NCI-H2107 (cell line): ENCODE measurements at places on chromosomes 5 and 9.

GRCh38 chr9:109117856-109118807 lies 1.6 kb downstream of the TMEM245 start:
- no peak for DNase-seq

DNA sequence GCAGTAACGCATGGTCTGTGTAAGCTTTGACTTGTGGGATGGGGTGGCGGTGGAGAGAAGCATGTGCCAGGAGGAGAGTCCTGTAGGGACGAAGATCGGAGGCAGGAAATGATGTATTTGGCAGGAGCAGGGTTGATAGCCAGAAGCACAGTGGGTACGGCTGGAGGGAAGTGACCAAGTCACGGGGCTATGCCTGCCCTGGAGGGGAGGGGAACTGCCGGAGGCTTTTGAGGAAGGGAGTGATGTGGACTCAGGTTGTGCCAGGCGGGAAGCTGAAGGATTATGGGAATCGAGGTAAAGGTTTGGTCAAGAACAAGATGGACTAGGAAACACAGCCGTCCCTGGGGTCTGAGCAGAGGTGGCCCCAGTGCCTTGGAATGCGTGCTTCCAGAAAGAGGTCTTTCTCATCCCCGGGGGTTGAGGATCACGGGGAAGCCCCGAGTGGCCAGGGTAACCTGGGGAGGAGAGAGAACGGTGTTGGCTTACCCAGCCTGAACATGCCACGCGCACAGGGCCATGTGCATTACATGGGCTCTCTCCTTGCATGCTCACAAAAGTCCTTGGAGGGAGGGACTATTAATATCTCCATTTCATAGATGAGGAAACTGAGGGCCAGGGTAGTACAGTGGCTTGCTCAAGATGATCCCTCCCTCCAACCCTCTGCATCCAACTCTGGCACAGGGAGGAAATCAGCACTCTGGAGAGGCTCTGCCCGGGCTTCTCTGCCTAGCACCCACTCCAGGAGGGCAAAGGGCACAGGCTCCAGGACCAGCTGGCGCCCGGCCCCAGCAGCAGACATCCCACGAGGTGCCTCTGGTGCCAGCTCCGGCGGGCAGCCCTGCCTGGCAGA lies 253.8 kb downstream of the PBX3 start:
- no peak for DNase-seq

DNA sequence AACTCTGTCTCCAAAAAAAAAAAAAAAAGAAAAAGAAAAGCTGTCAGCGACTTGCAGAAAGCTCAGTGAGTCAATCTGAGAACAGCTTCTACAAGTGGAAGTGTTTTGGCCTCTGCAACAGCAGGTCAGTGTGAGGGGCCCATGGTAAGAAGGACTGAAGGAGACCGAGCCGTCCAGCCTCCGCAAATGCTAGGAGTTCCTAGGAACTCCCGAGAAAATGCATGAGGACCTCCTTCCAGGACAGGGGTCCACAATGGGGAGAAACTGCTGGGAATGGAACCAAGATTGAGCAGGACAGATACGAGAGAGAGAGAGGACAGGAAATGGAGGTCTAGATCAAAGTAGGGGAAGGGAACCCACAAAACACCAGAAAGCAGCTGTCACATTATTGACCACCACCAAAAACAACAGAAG lies 180.5 kb downstream of the CRB2 start:
- no peak for DNase-seq

DNA sequence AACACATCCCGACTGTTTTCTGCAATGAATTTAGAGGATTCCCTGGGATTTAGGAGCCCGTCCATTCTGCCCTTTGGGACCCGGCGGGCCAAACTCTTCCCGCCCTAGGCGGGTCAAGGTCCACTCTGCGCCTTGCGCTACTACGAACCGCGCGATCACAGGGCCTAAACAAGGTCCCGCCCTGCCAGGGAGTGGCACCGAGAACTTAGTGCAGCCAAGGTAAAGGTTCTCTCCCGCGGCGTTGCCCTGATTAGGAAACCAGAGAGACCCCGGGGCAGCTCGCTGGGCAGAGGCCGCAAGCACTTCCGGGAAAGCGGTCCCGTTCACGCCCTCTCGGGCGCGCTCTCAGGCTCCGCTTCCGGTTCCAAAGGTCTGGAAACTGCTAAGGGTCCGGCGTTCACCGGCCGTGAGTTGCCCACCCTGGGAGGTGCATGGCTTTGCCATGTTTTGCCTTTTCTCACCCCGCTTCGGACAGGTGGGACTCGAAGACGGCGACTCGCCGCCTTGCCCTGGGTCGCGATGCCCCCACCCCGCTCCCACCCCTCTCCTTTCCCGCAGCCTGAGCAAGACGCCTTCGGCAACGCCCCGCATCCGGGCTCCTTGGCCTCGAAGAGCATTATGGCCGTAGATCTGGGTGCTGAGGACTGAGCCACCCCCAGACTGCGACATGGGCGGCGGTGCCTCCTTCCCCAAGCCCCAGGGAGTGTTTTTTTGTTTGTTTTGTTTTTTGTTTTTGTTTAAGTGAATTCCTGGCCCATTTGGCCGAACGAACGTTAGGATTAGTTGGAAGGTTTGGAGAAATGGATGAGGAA lies 23.4 kb downstream of the HNRNPK start:
- DNase-seq, result no peak

DNA sequence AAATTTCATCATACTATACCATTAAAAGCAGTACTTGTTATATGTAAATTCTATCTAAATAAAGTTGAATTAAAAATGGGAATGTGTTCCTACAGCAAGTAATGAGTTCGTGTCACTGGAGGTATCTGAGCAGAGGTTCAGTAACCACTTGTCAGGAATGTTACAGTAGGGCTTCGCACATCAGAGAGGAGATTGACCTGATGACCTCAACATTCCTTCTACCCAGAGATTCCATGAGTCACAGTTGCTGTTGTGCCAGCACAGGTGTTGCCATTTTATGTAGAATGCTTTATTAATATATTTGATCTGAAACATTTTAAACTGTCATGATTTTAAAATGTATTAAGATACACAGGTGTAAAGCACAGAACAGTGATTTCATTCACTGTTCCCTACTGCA lies 60.3 kb downstream of the STX17 start:
- DNase-seq, result no peak

DNA sequence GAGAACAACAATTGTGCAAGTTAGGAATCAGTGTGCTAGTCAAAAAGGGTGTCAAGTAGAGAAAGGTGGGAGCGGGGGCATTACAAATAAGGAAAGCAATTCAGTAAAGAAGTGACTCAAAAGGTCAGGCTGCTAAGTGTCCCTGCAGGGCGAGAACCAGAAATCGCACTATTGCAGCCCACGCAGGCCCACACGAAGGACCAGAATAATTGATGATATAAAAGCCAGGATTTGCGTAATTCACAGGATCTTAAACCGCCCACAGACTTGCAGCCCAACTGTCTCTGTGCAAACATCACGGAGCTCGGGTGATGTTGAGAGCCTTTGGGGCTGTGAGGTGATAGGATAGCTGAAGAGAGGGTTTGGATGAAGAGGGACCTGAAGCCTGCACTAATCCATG lies 349.0 kb downstream of the BRINP1 start:
- DNase-seq, result no peak

GRCh38 chr5:147530530-147531389 lies 20.9 kb upstream of the DPYSL3 start:
- no peak for DNase-seq

- no peak for DNase-seq
Observed at GRCh38 chr5:171702135-171702770, 83.4 kb upstream of the SMIM23 start.
